GM12865 (cell line): ENCODE measurements at places on chromosomes 7 and 10.
A peak's percentile ranks its signal among the peaks of the same experiment; 100 is the strongest.

GRCh38 chr10:48485711-48486110 is 119.2 kb downstream of the ARHGAP22 start:
- DNase-seq: no peak

DNA sequence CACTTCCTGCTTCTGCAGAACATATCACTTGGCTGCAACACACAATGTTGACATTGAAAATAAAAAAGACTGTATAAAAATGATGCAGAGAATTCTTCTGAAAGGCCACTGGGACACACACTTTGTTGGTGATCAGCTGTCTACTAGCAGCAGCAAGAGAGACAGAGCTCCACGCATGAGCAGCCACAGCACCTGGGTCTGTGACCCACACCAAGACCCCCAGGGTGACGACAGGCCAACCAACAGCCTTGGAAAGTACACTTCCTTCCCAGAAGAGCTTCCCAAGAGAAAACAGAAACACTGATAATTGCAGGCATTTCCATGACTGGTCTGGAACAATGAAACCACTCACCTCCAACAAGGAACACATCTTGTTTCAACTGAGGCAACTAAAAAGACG is 239.0 kb downstream of the DIP2C start:
- DNase-seq: no peak

- no peak for DNase-seq
Observed at GRCh38 chr10:122510326-122510725, 49.0 kb downstream of the HTRA1 start.

- DNase-seq: no peak
Observed at GRCh38 chr10:16954280-16955030, 137.2 kb upstream of the RSU1 start.

DNA sequence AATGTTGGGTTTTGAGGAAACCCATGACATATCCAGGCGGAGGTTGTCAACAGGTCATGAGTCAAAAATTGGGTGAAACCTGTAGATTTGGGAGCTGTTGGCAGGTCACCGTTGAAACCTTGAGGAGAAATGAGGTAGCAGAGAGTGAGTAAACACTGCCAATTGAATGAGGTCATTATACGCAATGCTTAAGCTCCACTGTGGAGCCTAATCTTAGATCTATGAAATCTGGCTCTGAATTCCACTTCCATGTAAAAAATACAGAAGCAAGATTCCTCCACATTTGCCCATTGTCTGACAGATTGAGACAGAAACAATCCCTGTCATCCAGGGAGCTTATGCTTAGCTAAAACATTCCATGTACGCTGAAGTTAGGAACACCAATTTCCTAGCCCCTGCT is 76.0 kb upstream of the IL6 start:
- no peak for DNase-seq

GRCh38 chr7:112207765-112208164 is 1.3 kb downstream of the ZNF277 start:
- DNase-seq: no peak

GRCh38 chr10:120735773-120736371 is 115.3 kb upstream of the WDR11 start:
- DNase-seq: peak; percentile 28

- DNase-seq: no peak
Observed at GRCh38 chr10:3046981-3047547, 20.3 kb upstream of the PFKP start.

GRCh38 chr10:88179831-88180230 is 316.4 kb downstream of the PTEN start:
- DNase-seq: no peak

DNA sequence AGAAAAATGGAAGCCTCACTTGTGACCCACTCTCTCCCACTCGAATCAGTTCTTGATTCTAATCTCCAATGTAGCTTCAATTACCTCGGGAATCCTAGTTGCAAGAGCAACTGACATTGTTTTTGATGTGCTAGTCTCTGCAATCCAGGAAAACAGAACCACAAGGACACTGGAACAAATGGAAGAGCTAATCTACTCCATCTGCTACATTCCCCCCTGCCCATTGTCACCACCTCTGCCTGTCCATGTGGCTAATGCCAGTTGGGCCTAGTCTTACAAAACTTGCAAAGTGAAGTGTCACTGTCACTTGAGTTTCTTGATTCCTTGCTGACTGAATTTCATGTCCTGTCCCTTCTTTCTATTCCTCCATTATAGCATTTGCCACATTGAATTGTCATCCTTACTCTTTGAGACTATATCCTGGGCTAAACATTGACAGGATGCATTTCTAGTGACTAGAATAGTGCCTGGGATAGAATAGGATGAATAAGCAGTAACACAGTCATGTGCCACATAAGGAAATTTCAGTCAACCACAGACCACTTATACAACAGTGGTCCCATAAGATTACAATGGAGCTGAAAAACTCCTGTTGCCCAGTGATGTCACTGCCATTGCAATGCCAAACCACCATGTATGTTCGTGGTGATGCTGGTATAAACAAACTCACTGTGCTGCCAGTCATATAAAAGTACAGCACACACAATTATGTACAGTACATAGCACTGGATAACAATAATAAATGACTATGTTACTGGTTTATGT is 13.5 kb downstream of the GCC1 start:
- DNase-seq: no peak

GRCh38 chr7:19920166-19920565 is 146.7 kb upstream of the TMEM196 start:
- no peak for DNase-seq

GRCh38 chr10:99537086-99537988 is 4.6 kb downstream of the NKX2-3 start:
- no peak for DNase-seq

GRCh38 chr10:31340343-31340742 is 21.3 kb downstream of the ZEB1 start:
- DNase-seq: peak; percentile 33

DNA sequence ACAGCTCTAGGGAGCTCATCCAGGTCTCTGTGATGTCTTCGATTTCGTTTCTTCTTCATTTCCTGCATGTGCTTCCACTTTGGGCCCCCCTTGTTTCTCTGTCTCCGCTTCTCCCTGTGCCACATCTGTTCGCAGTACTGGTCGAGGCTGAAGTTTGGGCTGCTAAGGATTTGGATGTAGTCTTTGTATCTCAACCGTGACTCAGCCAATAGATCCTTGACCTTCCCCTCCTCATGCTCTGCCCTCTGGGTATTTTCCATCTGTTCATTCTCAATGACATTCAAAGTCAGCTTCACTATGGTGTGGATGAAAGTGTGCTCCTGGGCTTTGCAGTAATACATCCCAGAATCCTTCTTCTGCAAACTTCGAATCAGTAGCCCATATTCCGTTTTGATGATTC is 187.4 kb downstream of the SEMA3D start:
- no peak for DNase-seq

DNA sequence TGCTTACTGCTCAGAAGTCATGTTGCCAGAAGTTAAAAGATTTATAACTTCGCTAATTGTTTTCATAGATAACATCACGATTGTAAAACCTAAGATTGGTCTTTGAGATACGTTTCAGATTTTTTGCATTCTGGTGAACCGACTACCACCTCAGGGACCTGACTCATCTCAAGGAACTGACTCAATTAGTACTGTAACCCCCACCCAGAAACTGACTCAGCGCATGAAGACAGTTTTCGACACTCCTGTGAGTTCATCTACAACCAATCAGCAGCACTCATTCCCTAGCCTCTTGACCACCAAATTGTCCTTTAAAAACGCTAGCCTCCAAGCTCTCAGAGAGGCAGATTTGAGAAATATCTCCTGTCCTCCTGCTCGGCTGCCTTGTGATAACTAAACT is 72.3 kb downstream of the ELMO1 start:
- DNase-seq: no peak

DNA sequence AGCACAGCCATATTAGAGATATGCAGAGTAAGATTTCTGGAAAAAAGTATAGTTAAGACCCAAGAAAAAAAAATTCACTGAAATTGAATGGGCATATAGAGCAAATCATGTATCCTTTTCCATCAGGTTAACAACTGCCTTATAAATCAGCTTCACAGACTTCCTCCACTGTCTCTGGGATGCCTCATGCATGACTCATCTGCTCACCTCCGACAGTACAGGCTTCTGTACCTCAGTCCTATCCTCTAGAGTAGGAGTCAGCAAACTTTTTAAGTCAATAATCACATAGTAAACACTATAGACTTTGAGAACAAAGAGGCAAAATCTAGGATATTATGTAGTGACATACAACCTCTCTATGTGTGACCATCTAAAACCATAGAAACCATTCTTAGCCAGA is 211.6 kb upstream of the SP8 start:
- no peak for DNase-seq

- no peak for DNase-seq
Observed at GRCh38 chr10:75024971-75025523, 86.4 kb upstream of the SAMD8 start.

GRCh38 chr10:61887772-61888171 is 13.7 kb upstream of the ARID5B start:
- no peak for DNase-seq

DNA sequence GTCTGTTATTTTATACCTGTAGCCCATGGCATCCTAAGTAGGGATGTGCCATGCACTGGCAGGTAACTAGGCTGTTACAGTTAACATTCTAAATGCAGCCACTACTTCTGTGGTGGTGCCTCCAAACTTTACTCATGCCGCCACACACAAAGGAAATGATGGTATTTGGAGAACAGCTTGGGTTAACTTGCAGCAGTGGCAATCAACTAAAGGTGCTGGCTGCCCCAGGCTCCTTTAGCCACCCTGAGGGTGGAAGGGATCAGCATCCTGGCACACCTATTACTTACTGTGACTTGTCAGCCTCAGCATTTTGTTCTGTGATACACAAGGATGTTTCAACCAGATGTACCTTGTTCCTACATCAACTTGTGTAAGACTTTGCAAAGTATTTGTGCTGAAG is 221.8 kb upstream of the PPP1R3A start:
- no peak for DNase-seq

DNA sequence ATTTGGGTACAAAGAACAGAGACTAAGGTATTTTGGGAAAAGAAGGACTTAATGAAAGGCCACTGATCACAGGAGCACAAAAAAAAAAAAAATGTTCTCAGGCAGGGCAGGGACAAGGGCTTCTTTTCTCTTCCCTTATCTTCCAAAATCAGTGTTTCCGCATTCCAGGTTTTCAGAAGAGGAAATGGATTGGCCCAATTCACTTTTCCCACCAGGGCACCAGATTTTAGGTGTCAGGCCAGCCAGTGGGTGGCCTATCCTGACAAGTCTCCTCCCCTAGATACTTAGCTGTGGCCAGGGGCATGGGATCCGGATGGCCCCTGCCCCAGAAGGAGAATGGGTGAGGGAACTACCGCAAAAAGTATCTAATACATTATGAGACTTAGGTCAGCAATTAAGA is 88.9 kb upstream of the WAC start:
- DNase-seq: no peak

DNA sequence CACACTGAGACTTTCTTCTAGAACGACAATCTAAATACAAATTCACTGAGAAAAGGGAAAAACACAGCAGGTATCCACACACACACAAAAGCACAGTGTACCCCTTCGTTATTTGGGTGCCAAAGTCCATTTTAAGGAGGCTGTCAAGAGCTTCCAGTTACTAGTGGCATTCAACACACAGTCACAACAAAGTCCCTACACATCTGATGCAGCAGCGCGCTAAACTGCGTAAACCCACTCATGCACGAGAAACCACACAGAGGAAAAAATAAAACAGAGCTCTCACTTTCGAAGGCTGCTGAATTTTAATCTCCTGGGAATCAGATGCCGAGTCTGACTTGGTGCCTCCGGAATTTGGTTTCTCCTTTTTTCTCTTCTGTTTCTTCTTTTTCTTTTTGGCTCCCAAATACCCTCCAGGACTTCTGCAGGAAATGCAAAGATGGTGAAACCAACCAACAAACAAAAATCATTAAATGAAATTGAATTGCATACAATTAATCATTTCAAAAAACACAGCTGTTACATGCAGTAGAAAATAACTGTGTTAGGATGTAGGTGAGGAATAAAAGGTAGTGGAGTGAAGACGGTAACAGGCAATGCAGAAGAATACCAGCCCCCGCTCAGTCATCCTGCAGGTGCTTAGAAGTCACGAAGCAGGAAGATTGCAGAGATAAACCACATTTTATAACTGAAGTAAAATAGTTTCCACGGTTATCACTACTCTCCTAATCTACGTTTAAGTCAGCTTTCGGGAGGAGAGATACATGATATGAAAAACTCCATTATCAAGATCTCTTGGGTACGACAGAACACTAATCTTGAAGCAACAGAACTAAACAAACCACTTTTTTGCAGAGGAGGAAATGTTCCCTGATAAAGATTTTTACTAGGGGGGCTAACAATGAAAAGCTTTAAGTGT is 27.1 kb downstream of the NMT2 start:
- peak; percentile 84 for DNase-seq

DNA sequence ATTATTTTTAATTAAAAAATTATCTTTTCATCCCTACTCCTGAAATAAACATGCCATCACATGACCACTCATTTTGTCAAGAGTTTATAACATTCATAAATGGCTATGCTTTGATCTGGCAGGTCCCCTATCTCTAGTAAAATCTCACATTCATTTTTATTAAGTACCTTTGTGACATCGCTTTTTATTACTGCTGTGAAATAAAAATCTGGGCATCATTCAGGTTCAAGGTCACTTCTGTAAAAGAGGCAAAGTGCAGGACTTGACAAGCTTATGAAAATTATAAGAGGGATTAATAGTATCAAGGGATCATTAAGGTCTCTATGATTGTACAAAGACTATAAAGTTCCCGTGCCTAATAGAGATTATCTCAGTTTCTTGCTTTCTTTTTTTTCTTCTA is 416.8 kb upstream of the SEMA3A start:
- no peak for DNase-seq

GRCh38 chr10:6558272-6558671 is 21.8 kb downstream of the PRKCQ start:
- DNase-seq: no peak

DNA sequence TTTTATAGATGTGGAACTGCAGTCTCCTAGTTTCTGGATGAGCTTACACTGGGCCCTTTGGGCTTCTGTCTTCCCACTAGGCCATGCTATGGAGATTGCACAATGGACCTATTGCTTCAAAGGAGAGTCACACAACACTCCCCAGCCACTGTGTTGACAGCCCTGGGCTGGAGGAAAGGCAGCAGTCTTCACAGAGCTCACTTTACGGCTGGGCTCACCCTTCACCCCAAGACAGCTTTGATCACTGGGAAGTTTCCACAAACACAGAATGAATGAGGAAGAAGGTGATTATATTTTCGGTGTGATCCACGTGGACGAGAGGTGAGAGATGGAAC is 92.7 kb upstream of the GDF10 start:
- no peak for DNase-seq

- DNase-seq: peak; percentile 89
Observed at GRCh38 chr7:5701085-5701914, 80.2 kb downstream of the RNF216 start.

- DNase-seq: peak; percentile 37
Observed at GRCh38 chr10:48331436-48331835, 25.0 kb downstream of the MAPK8 start.

DNA sequence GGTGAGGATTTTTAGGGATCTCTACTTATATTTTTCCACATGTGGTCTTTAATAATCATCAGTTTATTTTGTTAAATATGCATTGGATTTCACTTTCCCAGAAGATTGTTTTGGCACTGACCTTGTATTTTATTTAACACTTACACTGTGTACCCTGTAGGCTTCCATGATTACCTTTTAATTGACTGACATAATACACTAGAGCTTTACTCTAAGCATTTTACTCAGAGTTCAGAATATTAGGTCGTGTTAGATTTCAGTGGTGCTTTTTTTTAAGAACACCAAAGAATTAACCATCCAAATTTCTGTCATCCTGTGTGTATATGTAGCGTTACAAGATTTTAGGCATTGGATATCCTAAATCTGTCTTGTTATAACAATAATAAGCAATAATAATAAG is 23.1 kb downstream of the CASD1 start:
- DNase-seq: no peak
